ENCODE measurements at places on chromosomes 3 and 15.
A peak's percentile ranks its signal among the peaks of the same experiment; 100 is the strongest.

DNA sequence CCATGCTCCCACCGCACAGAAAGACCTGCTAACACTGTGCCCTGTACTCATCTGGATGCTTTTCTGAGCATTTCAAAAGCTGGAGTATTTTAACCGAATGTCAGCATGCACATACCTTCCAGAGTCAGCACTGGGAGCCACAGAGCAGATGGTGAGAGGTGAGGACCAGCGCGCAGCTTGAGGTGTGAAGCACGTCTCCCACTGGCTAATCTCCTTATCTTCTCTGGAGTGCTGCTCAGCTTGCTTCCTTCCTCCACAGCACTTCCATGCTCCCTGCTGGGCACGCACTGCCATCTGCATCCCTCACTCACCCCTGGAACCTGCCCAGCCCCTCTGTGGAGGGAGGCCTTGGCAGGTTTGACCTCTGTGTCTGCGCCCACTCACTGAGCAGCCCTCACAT is at the start of gene GNB5:
Gene GNB5, minus strand, starts transcription at position 186 of the 400 bp plus-strand sequence. CDS start 6,716 bp downstream, outside the sequence.
- no peak for DNase-seq

DNA sequence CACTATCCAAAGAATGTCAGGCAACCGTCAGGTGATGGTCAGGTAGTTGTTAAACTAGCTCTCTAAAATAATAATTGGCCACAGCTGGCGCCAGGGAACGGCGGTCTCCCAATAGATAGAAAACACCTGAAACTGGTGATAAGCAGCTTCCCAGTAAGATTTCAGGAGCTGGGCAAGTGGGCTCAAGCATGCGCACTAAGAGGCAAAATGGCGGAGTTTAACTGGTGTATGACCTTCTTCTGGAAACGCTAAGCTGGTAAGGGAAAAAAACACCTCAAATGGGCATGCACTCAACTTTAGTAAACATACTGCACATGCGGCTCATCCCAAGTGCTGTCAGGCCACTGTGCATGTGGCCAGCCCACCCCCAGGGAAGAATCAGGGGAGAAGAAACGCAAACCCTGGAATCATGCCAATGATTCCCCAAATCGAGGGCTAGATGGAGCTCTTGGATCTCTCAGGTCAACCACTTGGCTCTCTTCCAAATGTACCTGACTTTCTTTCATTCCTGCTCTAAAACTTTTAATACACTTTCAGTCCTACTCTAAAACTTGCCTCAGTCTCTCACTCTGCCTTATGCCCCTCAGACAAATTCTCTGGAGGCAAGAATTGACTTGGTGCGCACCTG is 195.0 kb downstream of the ZNF621 start:
- no peak for DNase-seq

DNA sequence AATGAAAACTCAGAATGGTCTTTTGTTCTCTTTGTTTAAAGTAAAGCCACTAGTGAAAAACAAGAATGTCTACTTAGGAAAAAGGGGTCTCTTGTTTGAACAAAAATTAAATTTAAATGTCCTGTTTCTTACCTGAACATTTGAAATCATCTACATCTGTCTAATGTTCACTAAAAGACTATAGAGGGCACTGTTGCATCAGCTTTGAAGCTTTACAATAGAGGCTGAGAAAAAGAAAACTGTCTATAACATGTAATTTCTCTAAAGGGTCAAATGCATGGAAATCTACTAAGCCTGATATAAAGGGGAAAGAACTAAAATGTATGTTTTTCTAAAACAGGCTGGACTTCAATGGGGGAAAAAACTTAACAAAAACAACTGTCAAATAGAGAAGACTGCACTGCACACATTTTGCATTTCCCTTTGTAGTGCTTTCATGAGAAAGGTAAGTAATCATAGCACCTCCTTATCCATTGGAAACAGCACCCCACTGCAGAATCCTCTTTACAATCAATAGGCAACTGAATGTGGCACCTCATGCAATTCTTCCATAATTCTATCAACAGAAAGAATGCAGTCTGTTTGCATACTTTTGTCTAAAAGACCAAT is 26.3 kb downstream of the DPH6 start:
- DNase-seq: peak; percentile 57

- DNase-seq: no peak
These were observed 60.6 kb upstream of the FRMD4B start for GRCh38 chr3:69446402-69447072.

DNA sequence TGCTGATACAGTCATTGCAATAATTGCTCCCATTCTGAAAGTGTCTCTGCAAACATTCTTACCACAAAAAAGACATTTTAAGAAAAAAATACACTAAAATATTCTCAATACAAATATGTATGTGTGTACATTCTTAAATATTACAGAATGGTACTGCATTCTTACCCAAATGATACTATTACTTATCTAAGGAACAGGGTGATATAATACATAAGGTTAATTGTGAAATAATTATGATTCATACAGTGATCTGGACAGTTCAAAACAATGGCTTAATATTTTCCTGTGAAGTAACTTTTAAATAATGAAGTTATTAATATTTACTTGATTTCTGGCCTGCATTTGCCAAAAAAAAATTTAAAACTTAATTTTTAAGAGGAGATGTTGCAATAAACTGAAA is 694.6 kb downstream of the TUSC7 start:
- no peak for DNase-seq

- DNase-seq: no peak
These were observed 443.8 kb downstream of the NLGN1 start for GRCh38 chr3:173841334-173841733.

DNA sequence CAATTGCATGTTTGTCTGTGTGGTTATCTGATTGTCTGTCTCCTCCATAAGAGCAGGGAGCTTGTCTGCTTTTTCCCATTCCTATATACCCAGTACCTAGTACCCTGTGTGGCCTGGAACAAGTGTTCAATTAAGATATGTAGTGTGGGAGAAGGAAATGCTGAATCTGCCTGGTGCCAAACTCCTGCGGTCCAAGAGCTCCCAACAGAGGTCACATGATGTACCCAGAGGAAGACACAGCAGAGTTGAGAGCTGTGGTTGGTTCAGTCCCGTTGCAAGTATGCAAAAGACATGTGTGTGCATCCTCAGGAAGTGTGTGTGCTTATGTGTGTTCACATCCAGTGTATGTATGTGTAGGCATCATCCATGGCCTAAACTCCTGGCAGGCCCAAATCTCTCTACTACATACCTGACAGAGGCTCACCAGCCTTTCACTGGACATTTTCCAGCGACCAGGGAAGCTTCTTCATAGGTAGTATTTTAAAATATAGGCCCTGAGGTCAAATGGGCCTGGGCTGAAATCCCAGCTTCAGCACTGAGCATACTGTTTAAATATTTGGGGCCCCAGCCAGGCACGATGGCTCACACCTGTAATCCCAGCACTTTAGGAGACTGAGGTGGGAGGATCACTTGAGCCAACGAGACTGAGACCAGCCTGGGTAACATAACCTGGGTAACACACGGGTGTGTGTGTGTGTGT is 34.0 kb upstream of the ITGA11 start:
- no peak for DNase-seq

DNA sequence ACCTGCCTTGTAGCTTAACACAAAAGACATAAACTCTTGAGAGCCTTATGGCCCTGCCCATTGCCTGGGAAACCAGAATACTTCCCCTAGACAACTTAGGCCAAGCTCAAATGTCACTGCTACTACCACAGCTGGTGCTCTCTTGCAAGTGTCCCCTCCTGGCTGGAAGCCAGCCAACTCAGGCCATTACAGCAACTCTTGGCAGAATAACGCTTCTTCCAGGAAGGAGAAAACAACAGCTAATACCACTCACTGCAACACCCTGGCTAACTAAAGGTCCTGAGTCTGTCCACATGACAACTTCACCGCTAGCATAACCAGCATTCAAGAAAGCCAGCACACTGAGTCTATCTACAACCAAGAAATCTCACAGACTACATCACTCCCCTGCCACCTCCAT is 5.1 kb upstream of the B4GALT4 start:
- no peak for DNase-seq

DNA sequence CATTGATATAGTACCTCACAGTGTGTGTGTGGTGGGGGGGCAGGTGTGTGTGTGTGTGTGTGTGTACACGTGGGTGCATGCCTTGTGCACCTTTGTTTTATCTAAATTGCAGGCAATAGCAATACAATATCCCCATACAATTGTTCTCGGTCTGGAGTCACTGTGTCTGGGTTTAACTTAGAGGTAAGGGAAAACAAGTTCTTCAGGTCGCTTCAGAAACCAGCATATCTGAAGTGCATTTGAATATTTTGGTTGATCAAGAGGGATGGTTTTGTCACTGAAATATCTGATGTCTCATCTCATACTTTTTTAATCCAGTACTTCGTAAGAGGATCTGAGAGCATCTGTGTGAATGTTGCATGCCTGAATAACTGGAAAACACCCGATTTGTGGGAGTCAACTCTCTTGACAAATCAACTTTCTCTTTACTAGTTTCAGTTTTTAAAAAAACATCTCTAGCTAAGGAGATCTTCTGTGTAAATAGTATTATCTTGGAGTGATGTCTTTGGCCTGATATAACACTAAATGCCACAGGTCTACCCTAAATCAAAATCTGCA is 206.8 kb upstream of the NR2F2 start:
- DNase-seq: no peak

DNA sequence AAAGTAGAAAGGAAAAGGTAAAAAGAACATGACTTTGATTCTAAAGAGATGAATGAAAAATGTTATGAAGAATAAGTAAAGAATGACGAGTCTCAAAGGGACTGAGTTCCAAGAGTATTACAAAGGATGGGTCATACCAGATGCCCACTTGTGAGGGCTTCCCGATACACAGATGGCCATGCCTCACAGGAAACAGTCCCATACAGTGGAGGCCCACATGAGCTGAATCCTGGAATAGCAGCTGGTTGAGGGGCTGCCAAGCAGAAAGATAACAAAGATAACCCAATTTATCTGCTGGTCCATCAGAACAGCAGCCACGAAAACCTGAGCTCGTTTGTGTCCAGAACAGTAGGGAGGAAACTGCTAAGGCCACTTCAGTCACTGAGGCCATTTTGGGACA is 3.7 kb downstream of the SSR3 start:
- peak; percentile 84 for DNase-seq

- DNase-seq: no peak
These were observed 19.2 kb downstream of the GYG1 start for GRCh38 chr3:149010504-149010951.

GRCh38 chr15:69163141-69163669 is 2.8 kb downstream of the GLCE start:
- DNase-seq: no peak

DNA sequence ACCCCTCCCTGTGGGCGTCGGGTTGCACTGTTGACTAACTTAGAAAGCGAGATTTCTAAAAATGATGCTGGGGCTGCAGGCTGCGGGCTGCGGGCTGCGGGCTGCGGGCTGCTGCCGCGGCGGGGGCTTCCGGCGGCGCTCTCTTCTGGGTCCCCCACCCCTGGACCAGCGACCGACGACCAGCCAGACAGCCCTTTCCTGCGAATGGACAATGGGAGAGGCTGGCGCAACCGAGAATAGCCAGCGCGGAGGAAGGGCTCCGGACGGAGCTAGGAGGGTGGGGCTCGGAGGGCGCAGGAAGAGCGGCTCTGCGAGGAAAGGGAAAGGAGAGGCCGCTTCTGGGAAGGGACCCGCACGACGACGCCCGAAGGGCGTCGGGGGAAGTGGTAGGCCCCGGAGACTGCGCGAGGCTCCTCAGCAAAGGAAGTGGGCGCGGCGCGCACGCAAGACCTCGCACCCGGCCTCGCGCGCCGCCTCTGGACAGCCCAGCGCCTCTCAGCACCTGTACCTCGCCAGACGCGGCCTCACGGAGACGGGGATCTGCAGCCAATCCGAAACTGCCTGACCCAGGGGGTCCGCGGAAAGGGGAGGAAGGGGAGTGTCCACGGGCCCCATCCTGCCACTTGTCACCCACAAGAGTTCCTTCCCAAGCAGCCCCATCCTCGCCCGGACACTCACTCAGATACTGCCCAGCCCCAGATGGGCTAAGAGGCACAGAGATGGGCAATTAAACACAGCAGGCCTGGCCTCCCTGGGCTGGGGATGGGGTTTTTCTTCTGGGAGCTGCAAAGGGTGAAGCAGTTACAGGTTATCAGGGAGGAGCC is 70.7 kb downstream of the SLC12A8 start:
- no peak for DNase-seq

DNA sequence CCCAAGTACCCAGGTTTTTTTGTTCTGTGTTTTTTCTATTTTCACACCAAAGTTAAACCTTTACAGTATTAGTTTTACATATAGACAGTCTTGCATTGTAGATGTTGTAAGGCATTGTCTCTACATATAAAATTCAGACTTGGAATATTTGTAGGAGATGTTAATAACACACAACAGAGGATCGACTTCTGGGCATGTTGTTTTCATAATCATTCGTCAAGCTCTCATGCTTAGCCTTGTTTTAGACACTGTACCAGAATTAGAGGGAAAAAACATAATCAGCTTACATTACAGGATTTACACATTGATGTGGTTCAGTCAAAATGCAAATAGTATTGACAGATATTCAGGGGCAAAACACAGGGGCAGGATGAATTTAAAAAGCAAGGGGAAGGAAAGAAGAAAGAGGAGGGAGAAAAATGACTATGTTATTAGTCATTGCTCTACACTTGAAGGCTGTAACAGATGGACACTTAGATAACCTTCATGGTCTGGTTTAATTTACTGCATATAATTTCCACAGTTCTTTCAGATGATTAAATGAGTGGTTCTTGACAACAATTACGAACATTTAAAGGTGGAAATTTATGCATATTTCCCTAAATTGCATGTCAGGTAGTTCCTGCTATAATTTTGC is 7.5 kb downstream of the CMSS1 start:
- peak; percentile 52 for DNase-seq

GRCh38 chr3:133491481-133492059 is 81.9 kb upstream of the CDV3 start:
- no peak for DNase-seq

DNA sequence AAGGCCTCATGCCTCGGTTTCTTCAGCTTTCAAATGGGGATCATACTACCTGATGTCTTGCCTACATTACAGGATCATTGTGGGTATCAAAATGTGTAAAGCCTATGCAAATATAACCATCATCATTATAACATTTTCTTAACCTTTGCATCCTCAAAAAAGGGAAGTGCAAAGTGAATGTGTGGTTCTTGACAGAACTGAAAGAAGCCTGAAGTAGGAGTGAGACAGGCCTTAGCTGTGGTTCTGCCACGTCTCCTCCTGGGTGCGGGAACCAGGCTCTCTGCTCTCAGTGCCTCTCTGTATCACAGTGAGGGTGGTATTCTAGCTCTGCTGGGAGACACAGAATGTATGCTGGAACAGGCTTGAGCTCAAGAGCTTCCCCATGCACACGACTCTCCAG is 316.9 kb upstream of the ICE2 start:
- DNase-seq: no peak

Measured in HCEC 1CT (cell line).